ENCODE measurements at places on chromosomes 7 and 10. TPM values are rescaled to one million over a fixed set of nuclear protein-coding genes. Genes with fewer than 3 reads are reported as not detected.

Gene SPDYE2B
- not detected for total RNA-seq

Gene WDR86
- not detected for total RNA-seq

Gene SLC26A5
- not detected for total RNA-seq

Gene NPC1L1
- total RNA-seq, result not detected
